Left ventricle myocardium inferior (tissue), 1 donor: ENCODE measurements at places on chromosomes 6 and 20. TPM values are rescaled to one million over a fixed set of nuclear protein-coding genes. Genes with fewer than 3 reads are reported as not detected.

Gene EEF1E1
- 15.5 TPM for total RNA-seq

- DNase-seq = no peak
Observed at GRCh38 chr6:10271982-10272381, 142.9 kb downstream of the TFAP2A start.

- no peak for DNase-seq
Observed at GRCh38 chr6:159434410-159434809, 258.6 kb downstream of the SOD2 start.

- DNase-seq = no peak
Observed at GRCh38 chr6:28643017-28643740, 117.5 kb downstream of the GPX5 start.
